ENCODE measurements at places on chromosomes 12 and 14.
A peak's percentile ranks its signal among the peaks of the same experiment; 100 is the strongest.

- no peak for DNase-seq
These were observed 36.3 kb upstream of the BBS10 start for GRCh38 chr12:76384560-76384959.

DNA sequence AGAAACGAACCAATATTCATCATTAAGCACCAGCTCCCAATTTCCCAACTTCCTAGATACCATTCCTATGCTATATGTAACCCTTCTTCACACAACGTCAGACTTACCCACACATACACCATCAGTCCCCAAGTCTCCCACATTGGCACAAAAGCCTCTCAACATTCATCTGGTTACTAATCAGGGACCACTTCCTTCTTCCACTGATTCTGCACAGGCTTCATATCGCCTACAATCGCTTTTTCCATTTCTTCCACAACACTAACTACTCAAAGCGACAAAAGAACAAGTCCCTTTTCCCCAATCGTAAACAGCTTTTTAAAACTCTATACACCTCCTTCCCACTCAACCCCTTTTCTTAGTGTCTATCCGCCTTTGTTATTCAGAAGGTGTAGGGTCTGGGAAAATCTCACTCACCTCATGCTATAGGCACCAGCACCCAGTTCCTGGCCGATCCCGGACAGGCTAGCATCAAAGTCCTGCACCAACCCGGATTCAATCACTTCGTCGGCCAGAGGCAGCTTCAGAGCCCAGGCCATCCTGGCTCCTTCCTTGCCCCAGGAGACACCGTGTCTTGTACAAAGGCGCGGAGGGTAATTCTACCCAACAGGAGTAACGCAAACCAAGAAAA is 936 bp downstream of the TFCP2 start:
- DNase-seq = no peak

GRCh38 chr12:124403273-124403672 is 108.4 kb downstream of the RFLNA start:
- no peak for DNase-seq

GRCh38 chr12:103705927-103706326 is 118.9 kb downstream of the STAB2 start:
- peak; percentile 17 for DNase-seq

DNA sequence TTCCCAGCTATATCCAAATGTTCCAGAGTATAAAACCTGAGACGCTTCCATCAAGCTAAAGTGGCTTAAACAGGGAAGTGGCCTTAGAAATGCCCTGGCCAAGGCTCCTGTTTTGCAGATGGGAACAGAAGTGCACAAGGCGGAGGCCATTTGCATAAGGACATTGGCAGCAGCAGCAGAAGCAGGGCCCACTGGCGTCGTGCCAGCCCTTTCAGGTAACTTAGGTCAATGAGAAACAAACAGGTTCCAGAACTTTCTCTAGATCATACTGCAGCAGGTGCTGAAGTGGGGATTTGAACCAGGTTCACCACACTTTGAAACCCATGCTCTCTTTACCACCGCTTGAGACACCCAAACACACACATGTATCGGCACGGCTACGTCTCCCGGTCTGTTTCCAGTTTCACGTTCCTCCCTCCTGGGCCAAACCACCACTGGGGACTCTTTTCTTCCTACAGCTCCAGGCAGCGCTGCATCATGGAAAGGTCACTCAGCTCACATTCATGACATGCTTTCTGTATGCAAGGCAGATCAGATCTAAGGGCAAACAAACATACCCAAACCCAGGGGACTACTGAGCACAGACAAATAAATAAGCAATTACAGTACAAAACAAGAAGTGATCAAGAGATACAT is 46.0 kb upstream of the PLEKHG6 start:
- no peak for DNase-seq

- DNase-seq = no peak
These were observed 25.4 kb downstream of the PRORP start for GRCh38 chr14:35147711-35148110.

DNA sequence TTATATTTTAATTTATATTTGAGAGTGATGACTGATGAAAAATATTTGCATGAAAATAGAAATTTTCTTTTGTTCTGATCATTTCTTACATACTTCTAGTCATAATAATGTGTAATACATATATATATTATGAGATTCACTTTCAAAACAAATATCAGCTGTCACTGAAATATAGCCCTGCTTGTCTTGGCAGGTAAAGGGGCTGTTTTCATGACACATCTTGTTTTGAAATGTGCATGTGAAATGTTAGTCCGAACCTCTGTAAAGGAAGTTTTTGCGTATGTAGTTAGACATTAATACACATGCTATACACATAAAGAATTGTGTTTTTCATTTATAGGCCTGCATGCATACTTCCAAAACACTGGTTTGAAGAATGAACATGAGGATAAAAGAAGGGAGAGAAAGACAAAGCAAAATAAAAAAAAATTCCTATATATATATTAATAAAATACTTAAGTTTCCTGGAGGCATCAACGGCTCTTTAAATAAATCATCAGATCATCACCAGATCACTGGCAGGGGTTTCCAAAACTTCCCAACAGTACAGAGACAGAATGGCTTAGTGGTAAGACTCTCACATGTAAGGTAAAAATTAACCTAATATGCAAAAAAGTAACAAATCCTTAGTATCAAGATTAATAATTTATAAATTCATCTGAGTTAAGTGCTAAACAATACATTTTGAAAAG is 60.1 kb downstream of the SEL1L start:
- DNase-seq = no peak

DNA sequence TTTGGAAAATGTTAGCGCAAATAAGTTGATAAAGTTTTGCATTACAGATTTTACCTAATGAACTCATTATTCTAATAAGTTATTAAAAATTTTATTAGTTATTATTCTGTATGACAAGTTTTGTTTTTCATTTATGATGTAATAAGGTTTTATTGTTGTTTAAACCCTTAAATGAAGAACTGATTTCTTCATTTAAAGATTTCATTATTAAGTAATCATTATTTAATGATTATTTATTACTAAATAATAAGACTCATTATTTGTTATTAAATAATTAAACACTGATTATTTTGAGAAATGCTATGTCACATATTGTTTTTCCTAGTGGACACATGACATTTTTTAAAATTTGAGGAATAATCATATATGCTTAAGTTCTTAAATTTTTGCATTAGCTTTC is 34.2 kb downstream of the USP15 start:
- no peak for DNase-seq

GRCh38 chr14:74965486-74966153 is 10.2 kb upstream of the PGF start:
- no peak for DNase-seq

- DNase-seq = no peak
These were observed 32.9 kb downstream of the FIGNL2 start for GRCh38 chr12:51815571-51815970.

GRCh38 chr12:71942259-71942658 is 3.6 kb downstream of the TPH2 start:
- no peak for DNase-seq

- DNase-seq = no peak
These were observed 116.5 kb downstream of the PLXNC1 start for GRCh38 chr12:94264736-94265485.

DNA sequence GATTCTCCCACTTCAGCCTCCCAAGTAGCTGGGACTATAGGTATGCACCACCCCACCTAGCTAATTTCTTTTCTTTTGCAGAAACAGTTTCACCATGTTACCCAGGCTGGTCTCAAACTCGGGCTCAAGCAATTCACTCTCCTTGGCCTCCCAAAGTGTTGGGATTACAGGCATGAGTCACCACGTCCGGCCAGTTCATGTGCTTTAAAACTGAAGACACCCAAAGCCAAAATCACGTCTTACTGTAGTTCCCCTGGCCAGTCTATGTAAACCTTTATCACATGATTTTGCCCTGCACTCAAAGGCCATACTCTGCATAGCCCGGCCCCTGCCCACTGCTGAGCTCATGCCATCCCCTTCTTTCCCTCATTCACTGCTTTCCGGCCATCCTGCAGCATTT is 4.5 kb downstream of the ALKBH2 start:
- DNase-seq = no peak

DNA sequence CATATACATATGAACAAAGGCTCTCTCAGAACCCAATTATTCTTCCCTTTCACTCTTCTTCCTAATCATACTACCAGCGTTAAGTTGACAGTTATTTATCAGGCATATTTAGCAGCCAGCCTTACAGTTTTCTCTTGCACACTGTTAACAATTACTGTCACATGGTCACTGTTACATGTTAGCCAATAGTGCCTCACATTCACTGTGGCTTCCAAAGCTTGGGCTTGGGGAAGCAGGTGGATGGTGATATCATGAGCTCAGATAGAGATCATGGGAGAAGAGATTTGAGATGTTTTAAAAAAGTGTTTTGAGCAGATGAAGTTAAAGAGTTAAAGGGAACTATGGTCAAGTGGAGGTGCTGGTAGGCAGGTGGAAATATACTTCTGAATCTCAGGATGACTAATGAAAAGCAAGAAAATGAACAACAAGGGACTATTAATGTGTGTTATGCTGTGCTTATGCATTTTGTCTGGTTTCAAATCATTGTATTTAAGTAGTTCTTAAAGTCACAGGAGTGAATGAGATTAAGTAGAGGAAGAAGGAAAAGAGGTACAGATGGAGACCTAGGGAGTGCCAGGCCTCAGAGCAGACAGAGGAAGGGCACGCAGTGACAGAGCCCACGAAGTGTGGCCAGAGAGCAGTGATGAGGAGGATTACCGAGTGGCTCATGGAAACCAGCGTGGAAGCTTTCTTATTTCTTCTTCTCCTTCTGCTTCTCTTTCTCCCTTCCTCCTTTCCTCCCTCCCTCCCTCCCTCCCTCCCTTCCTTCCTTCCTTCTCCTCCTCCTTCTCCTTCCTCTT is 39.6 kb downstream of the BICD1 start:
- DNase-seq = no peak

- peak; percentile 30 for DNase-seq
These were observed 629 bp downstream of the FBRSL1 start for GRCh38 chr12:132490422-132491137.

- DNase-seq = no peak
These were observed 148.1 kb downstream of the TSPAN9 start for GRCh38 chr12:3225154-3225795.

DNA sequence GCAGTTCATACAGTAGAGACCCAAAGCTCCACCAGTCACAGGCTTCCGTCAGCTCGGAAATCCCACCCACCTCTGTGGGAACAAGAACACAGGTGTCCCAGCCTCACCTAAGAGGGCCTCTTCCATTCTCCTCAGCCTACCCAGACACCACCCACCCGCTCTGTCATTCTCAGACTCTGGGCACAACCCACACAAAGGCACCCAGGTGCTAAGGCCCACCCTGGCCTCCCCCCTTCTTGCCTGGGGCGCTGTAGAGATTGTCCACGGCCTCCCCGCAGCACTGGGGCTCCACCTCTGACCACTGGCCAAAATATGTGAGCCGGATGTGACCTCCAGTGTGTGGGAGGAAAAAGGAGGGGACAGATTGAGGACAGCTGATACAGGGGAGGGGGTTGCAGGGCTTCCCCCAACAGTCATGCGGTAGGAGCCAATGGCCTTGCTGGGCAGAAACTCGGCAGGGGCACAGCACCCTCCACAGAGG is 14.2 kb downstream of the RPS6KL1 start:
- DNase-seq = no peak

DNA sequence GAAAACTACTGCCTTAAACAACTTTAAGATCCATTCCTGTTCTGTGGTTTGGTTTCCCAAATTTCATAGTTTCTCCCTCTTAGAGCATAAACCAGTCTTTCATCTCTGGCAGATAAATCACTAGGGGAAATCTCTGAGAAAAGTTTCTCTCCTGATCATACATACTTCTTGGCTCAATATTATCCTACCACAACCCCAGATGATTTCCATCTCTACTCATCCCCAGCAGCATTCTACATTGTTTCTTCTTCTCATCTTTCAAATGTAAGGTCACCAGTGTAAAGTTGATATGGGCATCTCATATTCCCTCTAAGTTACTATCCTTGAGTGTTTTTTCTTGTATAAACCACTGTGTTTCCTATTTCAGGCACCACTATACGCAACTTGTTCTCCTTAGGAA is 45.9 kb upstream of the PLEKHG7 start:
- no peak for DNase-seq

DNA sequence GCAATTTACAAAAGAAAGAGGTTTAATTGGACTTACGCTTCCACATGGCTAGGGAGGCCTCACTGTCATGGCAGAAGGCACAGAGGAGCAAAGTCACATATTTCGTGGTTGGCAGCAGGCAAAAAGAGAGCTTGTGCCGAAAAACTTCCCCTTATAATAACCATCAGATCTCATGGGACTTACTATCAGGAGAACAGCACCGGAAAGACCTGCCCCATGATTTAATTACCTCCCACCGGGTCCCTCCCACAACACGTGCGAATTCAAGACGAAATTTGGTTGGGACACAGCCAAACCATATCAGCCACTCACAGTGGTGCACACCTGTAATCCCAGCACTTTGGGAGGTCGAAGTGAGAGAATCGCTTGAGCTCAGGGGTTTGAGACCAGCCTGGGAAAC is 68.5 kb downstream of the FBXL14 start:
- DNase-seq = no peak

GRCh38 chr12:53820514-53821306 is 68.9 kb upstream of the CISTR start:
- peak; percentile 28 for DNase-seq

GRCh38 chr12:110379197-110379596 is 24.3 kb downstream of the ANAPC7 start:
- no peak for DNase-seq

DNA sequence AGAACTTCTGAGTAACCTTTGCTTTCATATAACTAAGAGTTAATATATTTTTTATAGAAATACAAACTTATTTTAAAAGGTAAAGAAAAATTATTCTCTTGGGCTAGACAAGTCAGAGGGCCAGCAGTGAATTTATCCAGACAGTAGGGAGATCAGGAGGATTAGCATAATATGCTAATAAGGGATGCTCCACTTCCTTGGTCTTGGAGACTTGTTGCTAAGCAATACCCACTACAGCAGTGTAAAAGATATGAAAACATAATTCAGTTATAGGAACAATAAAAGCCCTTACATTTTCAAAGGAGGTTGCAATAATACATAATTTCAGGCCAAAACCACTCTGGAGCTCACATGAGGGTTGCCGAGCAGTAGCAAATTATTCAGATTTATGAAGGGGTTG is 615.6 kb downstream of the KCNH5 start:
- no peak for DNase-seq

DNA sequence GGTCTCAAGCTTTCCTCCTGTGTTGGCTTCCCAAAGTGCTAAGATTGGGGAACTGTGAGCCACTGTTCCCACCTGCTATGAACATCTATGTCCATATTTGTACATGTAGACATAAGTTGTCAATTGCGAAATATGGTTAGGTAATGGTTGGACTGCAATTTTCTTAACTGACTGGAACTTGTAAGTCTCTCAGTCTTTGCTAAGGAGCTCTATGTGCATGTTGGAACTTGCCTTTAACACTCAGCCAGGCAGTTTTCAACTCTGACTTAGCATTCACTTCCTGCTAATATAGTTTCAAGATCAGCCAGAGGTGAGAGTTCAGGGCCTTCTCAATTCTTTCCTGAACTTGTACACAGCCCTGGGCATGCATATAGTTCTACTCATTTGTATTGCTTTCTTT is 44.5 kb upstream of the EEA1 start:
- DNase-seq = no peak
